ENCODE measurements at places on chromosomes 7 and 10.

- no peak for DNase-seq
These were observed 52.6 kb upstream of the SMNDC1 start for GRCh38 chr10:110357252-110357780.

DNA sequence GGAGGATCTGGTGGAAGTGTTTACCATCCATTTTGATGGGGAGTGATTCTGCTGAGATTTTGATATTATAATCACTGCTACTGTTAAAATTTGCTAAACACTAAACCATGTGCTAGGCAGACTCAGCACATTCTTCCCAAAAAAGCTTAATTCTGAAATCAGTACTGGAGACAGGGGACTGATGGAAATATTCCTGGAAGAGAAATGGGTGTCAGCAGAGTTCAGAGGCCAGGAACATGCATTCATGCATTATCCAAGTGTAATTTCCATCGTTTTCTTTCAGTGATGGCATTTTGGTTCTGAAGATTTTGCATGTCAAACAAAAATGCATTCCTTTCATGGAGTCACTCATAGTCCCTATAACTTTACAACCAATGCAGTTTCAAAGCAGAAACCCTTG lies 79.0 kb downstream of the CDCA7L start:
- DNase-seq: no peak

GRCh38 chr10:75400771-75401568 lies 594 bp downstream of the ZNF503 start:
- no peak for DNase-seq

DNA sequence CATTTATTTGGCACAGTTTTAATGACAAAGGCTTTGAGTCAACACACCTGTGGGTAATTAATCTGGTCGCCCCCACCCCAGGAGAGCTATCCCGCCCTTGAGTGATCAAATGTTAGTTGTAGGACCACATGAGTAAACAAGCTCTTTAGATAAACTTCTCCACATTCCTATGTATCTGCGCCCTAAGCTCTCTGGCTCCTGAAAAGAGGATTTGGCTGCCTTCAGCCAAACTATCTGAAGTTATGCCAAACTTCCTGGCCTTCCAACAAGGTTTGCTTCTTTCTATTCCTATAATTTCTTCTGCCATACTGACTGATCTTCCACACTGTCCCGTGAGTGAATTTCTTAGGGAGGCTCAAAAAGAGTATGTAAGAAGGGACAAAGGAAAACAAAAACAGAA lies 134.2 kb downstream of the RALA start:
- no peak for DNase-seq

GRCh38 chr10:114615600-114616007 lies 42.5 kb downstream of the ABLIM1 start:
- no peak for DNase-seq

- DNase-seq: no peak
These were observed 164.5 kb downstream of the PRPF18 start for GRCh38 chr10:13751191-13751764.

GRCh38 chr7:158710651-158711102 lies 6.1 kb upstream of the NCAPG2 start:
- no peak for DNase-seq

- DNase-seq: no peak
These were observed 26.3 kb downstream of the CHRM2 start for GRCh38 chr7:136894789-136895188.

DNA sequence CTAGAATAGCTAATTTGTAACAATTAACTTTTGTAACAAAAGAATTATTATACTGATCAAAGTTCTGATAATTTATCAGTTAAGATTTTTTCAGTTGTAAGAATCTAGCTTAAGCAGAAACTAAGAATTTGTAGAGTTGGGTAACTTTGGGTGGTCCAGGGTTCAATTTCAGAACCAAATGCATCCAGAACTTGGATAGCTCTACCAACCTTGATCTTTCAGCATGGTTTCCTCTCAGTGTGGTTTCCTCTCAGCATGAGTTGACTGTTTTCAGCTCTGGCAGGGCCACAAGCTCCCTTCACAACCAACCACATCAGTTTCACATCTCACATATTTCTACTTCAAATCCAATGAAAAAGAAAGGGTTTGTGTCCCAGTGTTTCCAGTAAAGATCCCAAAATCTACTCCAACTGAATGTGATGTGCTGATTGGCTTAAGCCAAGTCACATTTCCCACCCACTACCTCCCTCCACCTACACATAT lies 3.3 kb upstream of the FAS start:
- no peak for DNase-seq

DNA sequence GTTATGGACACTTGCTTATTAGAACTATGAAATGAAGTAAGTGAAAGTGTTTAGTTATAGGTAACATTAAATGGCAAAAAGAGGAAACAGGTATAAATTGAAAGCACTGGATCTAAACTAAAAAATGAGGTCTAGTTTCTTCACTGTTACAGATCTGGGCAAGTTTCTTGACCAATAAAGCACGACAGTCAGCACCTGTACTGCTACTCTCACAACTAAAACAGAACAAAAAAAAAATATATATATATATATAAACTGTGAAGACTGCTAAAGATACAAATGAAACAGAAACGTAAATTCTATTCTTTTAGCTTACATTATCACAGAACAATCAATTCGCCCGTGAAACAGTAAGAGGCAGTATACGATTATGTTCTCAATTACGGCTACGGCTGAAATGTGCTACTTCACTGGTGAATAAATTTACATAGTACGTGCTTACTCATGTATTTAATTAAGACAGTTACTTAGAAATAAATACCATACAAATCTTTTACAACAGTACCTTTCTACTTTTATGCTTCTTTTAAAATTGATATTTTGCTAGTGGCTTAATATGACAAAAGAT lies 4.2 kb downstream of the AHR start:
- no peak for DNase-seq

- no peak for DNase-seq
These were observed 84.0 kb downstream of the NRBF2 start for GRCh38 chr10:63217120-63217605.
